Progenitor cell of endocrine pancreas (in vitro differentiated cells): ENCODE measurements at places on chromosomes 1 and 21. TPM values are rescaled to one million over a fixed set of nuclear protein-coding genes. Genes with fewer than 3 reads are reported as not detected.
A peak's percentile ranks its signal among the peaks of the same experiment; 100 is the strongest.

DNA sequence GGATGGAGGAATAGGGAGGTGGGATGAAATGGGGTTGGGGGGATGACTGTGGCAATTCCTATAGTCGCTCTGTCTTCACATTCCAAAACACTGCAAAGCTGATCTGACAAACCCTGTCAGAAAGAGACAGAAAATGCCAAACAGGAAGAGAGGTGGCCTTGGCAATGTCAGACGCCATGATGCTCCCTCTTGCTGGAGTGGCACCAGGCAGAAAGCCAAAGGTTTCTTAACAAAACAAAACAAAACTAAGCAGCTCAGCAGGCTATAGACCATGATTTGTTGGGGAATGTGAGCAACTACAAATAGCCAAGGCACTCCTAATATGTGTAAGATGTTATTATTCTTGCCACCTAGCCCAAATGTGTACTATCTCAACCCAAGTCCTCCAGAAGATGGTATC, 42.9 kb upstream of the PLA2G2C start:
- no peak overlapping the region for H3K4me3 ChIP-seq
- H3K36me3 ChIP-seq: no peaks in the 10 kb centered on the region
- no peak for DNase-seq

GRCh38 chr1:30058970-30059369, 664.4 kb downstream of the MATN1 start:
- no peak for DNase-seq
- peak overlapping the region; percentile 49 for H3K27ac ChIP-seq
- H3K36me3 ChIP-seq: no peaks in the 10 kb centered on the region
- H3K4me1 ChIP-seq: peaks cover 6% of the 10 kb centered on the region
- H3K4me3 ChIP-seq: no peak overlapping the region
- no peaks in the 10 kb centered on the region for H3K27me3 ChIP-seq

IQGAP3 gene
- total RNA-seq: 29.6 and 32.4 TPM in 2 replicates

GRCh38 chr1:197129698-197130097, 16.8 kb downstream of the ASPM start:
- H3K27ac ChIP-seq: no peak overlapping the region
- H3K4me1 ChIP-seq: peaks cover 4% of the 10 kb centered on the region
- DNase-seq: no peak
- no peaks in the 10 kb centered on the region for H3K27me3 ChIP-seq
- H3K4me3 ChIP-seq: no peak overlapping the region

DNA sequence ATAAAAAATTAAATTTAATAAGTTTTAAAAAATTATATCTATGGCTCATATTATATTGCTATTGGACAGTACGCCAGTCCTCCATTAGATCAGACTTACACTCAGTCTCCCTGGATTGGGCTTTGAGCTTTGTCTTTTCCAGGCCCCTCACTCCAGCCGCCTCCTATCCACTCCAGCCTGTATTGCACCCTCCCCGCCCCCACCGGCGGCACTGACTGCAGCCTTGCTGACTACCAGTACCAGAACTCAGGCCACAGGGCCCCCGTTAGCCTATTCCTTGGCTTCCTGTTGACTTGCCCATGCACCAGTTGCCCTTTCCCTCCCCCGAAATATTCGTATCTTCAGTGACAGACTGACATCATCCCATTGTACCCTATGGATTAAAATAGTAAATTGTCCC, 127.9 kb downstream of the CSMD2 start:
- no peak overlapping the region for H3K4me3 ChIP-seq
- no peak for DNase-seq
- no peaks in the 10 kb centered on the region for H3K36me3 ChIP-seq
- no peaks in the 10 kb centered on the region for H3K4me1 ChIP-seq
- H3K27ac ChIP-seq: no peak overlapping the region

TEKT2 gene
- total RNA-seq: 17.8 and 20.2 TPM in 2 replicates

TMEM200B gene
- total RNA-seq: 13.3 and 15.0 TPM in 2 replicates

ERICH3 gene
- total RNA-seq: 1.1 and 1.5 TPM in 2 replicates

DNA sequence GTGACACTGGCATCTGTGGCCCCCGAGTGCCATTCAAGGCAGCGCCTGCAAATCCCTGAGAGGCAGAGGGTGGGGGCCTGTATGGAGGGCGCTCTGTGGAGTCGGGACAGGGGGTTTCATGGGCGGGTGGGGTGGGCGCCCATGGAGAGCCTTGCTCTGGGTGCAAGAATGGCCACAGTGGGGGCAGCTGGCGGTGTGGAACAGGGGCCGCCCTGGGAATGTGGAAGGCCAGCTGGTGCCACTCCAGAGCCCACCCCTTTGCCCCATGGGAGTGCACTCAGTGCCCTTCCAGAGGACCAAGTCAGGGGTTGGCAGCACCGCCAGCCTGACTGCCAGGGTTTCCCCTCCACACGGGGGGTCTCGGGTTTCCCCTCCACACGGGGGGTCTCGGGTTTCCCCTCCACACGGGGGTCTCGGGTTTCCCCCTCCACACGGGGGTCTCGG, 55.0 kb upstream of the TRAPPC10 start:
- DNase-seq: no peak
- H3K4me1 ChIP-seq: peaks cover 8% of the 10 kb centered on the region
- peaks cover 1% of the 10 kb centered on the region for H3K36me3 ChIP-seq
- no peaks in the 10 kb centered on the region for H3K27me3 ChIP-seq
- H3K27ac ChIP-seq: no peak overlapping the region

ADIPOR1 gene
- total RNA-seq: 41.5 and 45.7 TPM in 2 replicates

SRGAP2B gene
- total RNA-seq: 16.2 and 18.6 TPM in 2 replicates

TCEA3 gene
- total RNA-seq: 12.9 and 13.6 TPM in 2 replicates

GRCh38 chr1:64470665-64471217, 812 bp downstream of the CACHD1 start:
- no peaks in the 10 kb centered on the region for H3K36me3 ChIP-seq
- peak; percentile 26 for DNase-seq
- peaks cover 9% of the 10 kb centered on the region for H3K27me3 ChIP-seq
- H3K4me3 ChIP-seq: peak overlapping the region; percentile 82

COL11A1 gene
- 2.3 and 2.4 TPM in 2 replicates for total RNA-seq

DNA sequence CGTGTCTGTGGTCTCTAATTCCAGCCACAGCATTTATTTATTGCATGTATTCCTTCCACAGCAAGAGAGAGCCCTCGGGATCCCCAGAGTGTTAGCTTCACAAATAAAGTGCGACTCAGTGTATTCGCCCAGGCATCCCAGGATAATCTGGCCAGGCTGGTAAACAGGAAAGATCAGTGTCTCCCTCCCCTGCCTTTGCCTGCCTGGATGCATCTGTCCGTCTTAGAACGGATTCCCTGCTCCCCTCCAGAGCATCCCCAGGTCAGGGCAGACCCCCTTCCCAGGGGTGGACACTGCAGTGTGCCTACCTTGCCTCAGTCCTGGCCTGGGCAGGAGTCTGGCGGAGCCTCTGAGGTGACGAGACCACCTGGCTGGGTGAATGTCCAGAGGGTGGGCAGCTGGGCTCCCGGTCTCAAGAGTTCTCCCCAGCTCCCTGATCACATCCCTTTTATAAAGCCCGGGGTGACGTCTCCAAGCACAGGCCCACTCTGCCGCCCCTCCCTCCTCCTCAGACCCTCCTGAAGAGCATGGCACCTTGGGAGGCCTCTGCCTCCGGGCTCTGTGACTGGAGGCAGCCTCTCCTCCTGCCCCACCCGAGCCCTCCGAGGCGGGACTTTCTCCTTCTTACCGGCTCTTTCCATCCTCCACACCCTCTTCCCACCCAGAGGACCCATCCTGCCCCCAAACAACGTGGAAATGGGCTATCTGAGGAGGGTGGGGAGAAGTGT, at the start of gene KISS1:
TSS of gene KISS1 (minus strand) at position 424 of the 728 bp plus-strand sequence. CDS start 3,615 bp downstream, outside the sequence.
- H3K27me3 ChIP-seq: peaks cover 64% of the 10 kb centered on the region
- H3K36me3 ChIP-seq: no peaks in the 10 kb centered on the region
- no peak within 1 kb of the TSS for H3K4me3 ChIP-seq
- peak within 1 kb of the TSS; percentile 8 for H3K27ac ChIP-seq

RASSF5 gene
- 7.0 and 7.9 TPM in 2 replicates for total RNA-seq

- H3K27me3 ChIP-seq: peaks cover 26% of the 10 kb centered on the region
- DNase-seq: no peak
- no peak overlapping the region for H3K4me3 ChIP-seq
- peaks cover 10% of the 10 kb centered on the region for H3K4me1 ChIP-seq
- no peak overlapping the region for H3K27ac ChIP-seq
- no peaks in the 10 kb centered on the region for H3K36me3 ChIP-seq
These were observed 6.3 kb upstream of the ZBTB21 start for GRCh38 chr21:42016364-42016985.

PTP4A2 gene
- 157 and 161 TPM in 2 replicates for total RNA-seq

DNA sequence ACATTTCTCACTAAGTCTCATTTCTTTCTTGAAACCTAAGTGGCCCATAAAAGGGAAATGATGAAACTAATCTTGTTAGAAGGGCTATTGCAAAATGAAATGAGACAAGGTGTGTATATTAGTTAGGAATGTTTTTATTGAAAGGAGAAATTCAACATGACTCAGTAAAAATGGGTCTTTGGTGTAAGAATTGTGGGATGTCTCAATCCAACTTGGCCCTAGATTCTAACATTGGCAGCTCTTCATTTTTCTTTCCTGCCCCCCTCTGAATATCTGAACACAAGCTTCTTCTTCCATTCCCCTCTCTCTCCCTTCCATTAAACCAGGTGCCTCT, 26.8 kb upstream of the TARBP1 start:
- no peaks in the 10 kb centered on the region for H3K36me3 ChIP-seq
- peaks cover 8% of the 10 kb centered on the region for H3K4me1 ChIP-seq
- no peak overlapping the region for H3K4me3 ChIP-seq
- no peak for DNase-seq
- no peaks in the 10 kb centered on the region for H3K27me3 ChIP-seq

- peaks cover 34% of the 10 kb centered on the region for H3K4me1 ChIP-seq
- no peaks in the 10 kb centered on the region for H3K36me3 ChIP-seq
- H3K4me3 ChIP-seq: no peak overlapping the region
- no peak for DNase-seq
These were observed 166.4 kb downstream of the RUNX1 start for GRCh38 chr21:34882719-34883131.

DNA sequence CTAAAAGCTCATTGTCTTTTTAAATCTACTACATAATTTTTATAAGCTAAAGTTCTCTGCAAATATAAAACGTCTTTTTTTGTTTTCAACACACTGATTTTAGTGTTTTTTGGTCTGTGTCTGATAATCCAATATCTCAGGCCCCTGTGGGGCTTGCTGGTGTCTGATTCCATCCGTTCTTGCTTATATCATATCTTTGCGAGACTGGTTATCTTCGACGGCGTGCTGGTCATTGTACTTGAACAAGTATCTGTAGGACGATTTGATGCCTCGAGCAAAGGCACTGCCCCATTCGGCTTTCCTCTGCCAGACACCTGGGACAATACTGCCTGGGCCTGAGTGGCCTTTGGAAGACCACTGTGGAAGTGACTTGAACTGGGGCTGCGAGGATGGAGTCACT, 18.4 kb upstream of the TTLL10 start:
- no peak for DNase-seq
- H3K4me3 ChIP-seq: no peak overlapping the region
- H3K36me3 ChIP-seq: peaks cover 10% of the 10 kb centered on the region
- H3K27ac ChIP-seq: no peak overlapping the region
- peaks cover 8% of the 10 kb centered on the region for H3K27me3 ChIP-seq
- peaks cover 1% of the 10 kb centered on the region for H3K4me1 ChIP-seq

S100A7 gene
- total RNA-seq: not detected in 2 replicates

DNA sequence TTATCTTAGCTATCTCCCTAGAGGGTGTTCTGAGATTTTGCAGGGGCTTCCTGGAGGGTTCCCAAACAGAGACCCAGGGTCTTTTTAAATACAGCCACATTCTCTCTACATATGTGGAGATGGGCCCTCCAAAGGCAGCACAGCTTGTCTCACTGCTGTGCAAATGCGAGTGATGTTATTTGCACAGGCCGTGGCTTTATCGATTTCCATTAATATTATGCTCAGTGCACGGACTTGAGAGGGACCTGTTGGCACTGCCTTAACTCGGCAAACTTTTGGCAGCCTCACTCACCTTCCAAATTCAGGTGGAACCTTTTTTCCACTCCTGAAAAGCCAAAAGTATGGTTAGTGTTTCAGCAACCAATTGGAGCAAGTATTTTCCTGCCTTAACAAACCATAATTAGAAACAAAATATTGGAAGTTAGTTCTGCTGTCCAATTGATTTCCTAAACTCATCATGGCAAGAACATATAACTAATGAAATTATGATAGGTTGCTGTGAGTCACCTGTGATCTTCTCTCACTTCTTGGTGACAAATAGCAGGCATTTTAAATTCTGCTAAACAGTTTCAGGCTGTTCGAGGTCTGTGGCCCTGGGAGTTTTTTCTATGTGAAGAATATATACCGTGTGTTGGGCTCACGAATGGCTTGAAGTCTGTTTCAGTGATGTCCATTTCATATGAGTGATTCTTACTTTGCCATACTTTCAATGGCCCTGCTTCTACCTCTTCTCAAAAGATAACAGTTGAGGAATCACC, 10.9 kb downstream of the LHX9 start:
- peak overlapping the region; percentile 61 for H3K4me3 ChIP-seq
- no peak overlapping the region for H3K27ac ChIP-seq
- H3K27me3 ChIP-seq: peaks cover 51% of the 10 kb centered on the region
- H3K36me3 ChIP-seq: no peaks in the 10 kb centered on the region
- DNase-seq: no peak

TSPAN2 gene
- 22.5 and 27.2 TPM in 2 replicates for total RNA-seq

NBPF4 gene
- total RNA-seq: not detected in 2 replicates

- peaks cover 19% of the 10 kb centered on the region for H3K4me1 ChIP-seq
- H3K27me3 ChIP-seq: no peaks in the 10 kb centered on the region
- no peak for DNase-seq
- no peak overlapping the region for H3K4me3 ChIP-seq
- no peak overlapping the region for H3K27ac ChIP-seq
These were observed 165.3 kb downstream of the PGBD5 start for GRCh38 chr1:230260831-230261230.

SPATA1 gene
- total RNA-seq: 1.9 and 2.5 TPM in 2 replicates

- H3K27ac ChIP-seq: no peak overlapping the region
- no peaks in the 10 kb centered on the region for H3K36me3 ChIP-seq
- DNase-seq: no peak
- H3K4me3 ChIP-seq: no peak overlapping the region
- peaks cover 11% of the 10 kb centered on the region for H3K4me1 ChIP-seq
These were observed 7.1 kb upstream of the KIF14 start for GRCh38 chr1:200627575-200628222.

DNA sequence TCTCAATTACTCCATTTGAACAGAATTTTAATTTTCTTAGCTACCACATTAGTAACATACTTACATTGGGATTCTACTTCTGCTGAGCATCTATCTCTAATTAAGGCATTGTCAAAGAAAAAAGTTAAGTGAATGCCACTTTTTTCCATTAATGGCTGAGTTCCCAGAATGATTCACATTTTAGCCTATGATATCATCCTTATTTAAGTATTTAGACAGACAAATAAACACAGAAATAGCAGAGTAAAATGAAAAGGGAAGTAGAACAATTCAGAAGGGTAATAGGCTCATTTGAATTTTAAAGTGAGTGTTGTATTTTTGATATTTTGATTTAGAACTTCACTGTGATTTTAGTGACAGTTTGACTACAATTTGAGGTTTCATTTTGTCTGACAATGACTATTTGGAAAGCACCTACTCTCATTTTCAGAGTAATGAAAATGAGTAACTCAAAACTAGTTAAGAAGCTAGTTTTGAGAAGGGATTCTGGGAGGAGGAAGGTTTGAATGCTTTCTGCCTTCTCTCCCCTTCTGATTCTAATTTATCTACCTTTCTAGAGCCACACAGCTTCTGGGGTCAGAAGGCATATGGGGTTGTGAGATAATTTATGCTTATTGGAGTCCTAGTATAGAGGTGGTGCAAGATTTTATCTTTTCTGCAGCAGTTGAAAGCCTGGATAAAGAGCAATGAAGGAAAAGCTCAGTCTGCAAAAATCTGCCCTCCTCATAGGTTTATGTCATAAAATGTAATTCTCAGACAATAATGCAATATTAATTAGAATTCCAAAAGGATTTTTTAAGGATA, 15.5 kb downstream of the LYPLAL1 start:
- H3K4me1 ChIP-seq: peaks cover 19% of the 10 kb centered on the region
- DNase-seq: no peak
- peak overlapping the region; percentile 56 for H3K27ac ChIP-seq
- H3K4me3 ChIP-seq: no peak overlapping the region
- H3K36me3 ChIP-seq: peaks cover 21% of the 10 kb centered on the region

GRCh38 chr21:45494135-45494850, 47.9 kb downstream of the SLC19A1 start:
- no peak overlapping the region for H3K27ac ChIP-seq
- H3K36me3 ChIP-seq: peaks cover 8% of the 10 kb centered on the region
- H3K27me3 ChIP-seq: no peaks in the 10 kb centered on the region
- no peaks in the 10 kb centered on the region for H3K4me1 ChIP-seq
